NCI-H526 (cell line): ENCODE measurements at places on chromosomes 12 and 14.

DNA sequence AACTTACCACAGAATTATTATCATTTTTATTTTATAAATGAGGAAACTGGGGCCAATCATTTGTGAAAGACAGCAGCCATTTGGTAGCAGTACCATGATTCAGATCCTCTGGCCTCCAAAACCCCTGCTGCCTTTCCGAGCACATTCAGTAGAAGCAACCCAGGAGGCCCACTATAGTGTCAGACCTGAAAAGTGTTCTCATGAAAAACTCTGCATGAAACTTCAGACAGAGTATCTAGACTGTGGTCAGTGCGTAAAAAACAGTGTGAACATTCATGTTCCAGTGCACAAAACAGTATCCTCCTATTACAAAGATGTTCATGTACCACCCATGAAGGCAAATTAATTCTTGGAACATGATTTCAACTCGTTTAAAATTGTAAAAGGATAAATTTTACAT lies 112.0 kb downstream of the EPS8 start:
- DNase-seq = no peak

- DNase-seq = no peak
These were observed 65.8 kb downstream of the NTN4 start for GRCh38 chr12:95724767-95725166.

DNA sequence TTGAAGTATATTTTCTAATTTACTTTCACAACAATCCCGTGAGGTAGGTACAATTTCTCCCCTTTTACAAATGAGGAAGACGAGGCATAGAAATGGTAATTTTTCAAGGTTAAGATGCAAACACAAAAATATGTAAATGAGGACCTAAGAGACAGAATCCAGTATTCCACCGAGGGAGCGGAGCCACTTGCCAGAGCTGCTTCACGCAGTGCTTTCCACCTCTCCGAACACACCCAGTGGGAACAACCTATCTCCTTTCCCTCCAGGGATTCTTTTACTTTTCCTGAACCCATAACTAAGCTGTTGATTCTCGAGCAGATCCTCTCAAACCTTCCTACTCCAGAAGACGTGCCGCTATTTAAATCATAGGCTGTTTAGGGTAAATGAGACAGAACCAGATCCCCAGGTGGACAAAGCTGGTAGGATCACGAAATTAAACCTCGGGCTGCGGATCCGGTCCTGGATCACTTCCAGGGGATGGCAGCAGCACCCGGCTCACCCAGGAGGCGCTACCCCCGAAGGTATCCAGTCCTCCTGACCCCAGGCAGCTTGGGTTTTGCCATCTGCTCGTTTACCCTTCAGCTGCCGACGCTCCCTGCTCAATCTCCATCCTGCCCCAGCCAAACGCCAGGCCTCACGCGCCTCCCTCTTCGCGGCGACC lies 1.5 kb downstream of the DDHD1 start:
- DNase-seq = peak; percentile 36

DNA sequence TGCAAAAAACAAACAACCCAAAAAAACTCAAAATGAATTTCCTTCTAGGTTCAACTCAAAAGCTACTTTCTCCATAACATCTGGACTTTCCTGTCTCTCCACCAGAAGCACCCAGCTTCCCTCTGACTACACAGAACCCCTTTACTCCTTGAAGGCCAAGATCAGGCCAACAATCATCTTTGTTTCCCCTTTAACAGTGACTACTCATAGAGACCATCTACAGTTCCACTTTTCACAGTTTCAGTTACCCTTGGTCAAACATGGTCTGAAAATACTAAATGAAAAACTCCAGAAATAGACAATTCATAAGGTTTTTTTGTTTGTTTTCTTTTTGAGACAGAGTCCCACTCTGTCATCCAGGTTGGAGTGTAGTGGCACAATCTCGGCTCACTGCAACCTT lies 11.8 kb downstream of the GCH1 start:
- no peak for DNase-seq

DNA sequence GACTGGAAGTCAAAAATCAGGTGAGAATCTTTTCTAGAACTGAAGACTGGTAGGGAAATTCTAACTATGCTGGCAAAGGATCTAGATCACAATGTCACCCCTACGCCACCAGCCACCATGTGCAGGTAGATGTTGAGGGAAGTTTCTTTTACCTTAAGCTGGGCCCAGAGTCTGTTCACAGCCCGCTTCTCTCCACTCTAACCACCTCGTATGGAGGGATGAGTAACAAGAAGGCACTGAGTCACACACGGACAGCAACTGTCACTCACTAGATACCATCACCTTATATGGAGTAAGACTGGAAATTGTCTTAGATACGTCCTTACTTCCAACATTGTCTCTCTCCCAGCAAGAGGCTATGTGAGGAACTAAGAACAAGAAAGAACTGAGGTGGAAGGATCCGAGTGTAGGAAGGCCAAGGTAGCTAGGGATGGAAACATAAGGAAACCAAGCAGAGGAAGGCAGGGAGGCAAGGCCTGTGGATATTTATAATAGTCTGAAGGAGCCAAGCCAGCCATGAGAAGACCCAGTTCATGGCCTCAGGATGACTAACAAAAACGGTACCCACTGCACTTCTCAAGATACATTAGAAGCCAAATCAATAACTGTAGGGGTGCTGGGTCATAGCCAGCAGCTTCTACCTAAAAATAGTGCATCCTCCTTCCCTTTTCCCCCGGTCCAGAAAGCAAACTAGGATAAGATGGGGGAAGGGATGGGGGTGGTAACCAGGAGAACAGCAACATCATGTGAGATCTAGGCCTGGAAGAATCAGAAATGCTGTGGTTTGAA lies 15.5 kb downstream of the REM2 start:
- no peak for DNase-seq

- no peak for DNase-seq
These were observed 131.2 kb downstream of the MSRB3 start for GRCh38 chr12:65409726-65410125.

DNA sequence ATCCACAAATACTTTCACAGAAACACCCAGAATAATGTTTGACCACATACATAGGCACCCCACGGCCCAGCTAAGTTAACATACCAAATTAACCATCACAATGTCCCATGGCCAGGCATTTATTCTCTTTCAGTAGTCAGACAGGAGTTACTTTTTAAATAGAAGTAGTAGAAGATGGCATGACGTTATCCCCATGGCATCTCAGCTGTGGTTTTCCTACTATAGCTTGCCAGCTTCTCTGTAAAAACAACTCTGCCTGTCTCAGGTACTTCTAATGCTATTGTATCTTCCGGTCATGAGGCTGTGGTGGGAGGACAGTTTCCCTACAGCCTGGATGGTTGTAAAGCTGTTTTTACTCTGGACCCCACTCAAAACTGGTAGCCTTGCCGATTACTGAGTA lies 19.3 kb downstream of the CTSG start:
- no peak for DNase-seq

- DNase-seq = no peak
These were observed 85.0 kb downstream of the TMTC1 start for GRCh38 chr12:29698756-29699155.

- DNase-seq = no peak
These were observed 40.4 kb downstream of the SFSWAP start for GRCh38 chr12:131751335-131751734.

DNA sequence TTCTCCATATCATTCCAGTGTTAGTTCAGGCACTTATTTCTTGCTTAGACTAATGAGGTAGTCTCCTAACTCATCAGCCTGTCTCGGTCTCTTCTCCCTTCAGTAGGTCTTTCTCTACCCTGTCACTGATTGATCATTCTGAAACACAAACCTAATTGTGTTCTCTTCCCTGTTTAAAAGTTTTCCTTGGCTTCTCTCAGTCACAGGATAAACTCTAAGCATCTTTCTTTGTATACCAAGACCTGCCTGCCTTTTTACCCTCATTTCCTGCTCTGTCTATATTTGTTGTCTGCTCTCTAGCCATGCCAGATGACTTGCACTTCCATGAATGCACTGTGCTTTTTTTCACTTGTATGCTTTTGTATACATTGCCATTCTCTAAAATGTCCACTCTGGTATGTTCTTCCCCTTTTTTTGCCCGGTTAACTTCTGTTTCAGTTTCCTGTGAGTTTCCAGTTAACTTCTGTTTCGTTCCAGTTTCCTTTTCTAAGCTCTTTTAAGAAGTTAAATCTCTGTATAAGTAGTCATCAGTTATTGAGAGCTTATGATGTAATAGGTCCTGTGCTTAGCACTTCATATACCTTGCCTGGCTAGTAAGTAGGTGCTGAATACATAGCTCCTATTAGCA lies 12.8 kb downstream of the DIP2B start:
- DNase-seq = no peak

DNA sequence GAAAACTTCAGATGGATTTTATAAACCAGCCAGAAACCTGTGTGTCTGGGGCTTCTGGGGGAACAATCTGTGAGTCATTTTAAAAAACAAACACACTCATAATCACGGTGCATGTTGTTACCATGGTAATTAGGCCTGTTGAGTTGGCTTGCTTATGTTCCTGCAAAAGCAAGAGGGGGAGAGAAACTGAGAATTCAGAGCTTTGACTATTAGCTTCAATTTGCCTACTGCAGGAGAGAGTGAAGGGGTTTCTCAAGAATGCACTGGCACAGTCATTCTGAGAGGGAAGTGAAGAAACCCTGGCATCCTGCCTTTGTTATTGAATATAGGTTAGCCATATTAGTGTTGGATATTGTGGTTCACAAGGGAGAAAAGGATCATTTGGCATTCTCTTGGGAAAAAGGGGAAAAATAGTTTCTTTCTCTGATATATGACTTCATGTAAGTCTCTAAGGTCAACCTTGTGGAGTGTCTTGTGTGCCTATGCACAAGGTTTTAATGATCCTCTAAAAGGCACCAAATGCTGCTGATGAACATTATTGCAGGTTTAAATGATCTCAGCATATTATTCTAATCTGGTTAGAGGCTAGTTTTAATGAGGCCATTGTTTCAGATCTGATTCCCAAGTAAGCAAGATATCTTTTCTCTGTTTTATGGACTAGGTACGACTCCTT lies 12.9 kb downstream of the GNG2 start:
- DNase-seq = no peak

GRCh38 chr14:57574617-57575288 lies 81.1 kb upstream of the CCDC198 start:
- DNase-seq = no peak

DNA sequence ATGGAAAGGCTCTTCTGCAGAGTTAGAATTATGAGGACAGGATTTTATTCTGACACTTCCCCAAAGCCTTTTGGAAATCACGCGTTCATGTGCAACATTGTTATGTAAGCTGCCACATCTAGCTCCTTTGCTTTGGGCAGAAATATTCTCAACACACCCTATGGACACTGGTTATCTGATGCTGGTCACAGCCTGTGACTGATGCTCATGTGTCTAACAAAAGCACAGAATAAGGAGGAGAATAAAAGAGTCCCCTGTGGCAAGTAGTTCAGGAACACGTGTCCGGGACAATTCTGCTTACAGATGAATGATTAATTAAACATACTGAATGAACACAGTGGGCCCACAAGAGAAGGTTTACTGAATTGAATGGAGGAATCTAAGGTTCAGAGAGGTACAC lies 22.1 kb downstream of the FOXN3 start:
- no peak for DNase-seq

DNA sequence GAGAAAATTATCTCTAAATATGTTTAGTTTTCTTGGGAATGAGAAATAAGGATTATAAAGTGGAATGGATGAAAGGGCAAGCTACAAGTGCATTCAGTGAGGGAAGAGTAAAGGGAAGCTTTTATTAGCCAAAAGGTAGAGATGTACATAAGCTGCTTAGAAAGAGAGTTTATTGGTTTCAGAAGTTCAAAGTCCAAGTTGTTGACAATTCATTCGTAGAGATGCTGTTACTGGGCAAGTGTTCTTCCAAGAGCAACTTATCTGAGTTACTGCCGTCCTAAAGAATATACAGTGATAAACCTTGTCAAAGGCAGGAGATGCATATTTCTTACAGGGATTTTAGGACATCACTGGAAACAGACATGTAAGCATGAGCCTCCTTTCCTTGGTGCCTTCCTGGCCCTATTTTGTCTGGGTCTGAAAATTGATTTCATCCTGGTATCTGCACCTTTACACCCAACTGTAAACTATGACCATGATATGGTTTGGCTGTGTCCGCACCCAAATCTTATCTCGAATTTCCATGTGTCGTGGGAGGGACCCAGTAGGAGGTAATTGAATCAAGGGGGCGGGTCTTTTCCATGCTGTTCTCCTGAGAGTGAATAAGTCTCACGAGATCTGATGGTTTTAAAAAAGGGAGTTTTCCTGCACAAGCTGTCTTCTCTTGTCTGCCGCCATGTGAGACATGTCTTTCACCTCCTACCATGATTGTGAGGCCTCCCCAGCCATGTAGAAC lies 46.8 kb downstream of the TRMT5 start:
- DNase-seq = peak; percentile 12

- peak; percentile 26 for DNase-seq
These were observed 4.1 kb downstream of the BHLHE41 start for GRCh38 chr12:26120561-26121274.

- DNase-seq = no peak
These were observed 32.6 kb downstream of the TNFAIP2 start for GRCh38 chr14:103155826-103156394.

DNA sequence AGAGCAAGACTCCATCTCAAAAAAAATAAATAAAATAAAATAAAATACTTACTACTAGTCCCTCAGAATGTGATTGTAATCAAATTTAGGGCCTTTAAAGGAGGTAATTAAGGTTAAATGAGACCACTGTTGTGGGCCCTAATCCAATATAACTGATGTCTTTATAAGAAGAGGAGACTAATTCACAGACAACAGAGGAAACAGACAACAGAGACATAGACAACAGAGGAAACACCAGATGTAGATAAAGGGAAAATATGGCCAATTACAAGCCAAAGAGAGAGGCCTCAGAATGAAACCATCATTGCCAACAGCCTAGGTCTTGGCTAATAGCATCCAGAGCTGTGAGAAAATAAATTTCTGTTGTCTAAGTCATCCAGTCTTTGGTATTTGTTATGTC lies 669.0 kb upstream of the FOXG1 start:
- no peak for DNase-seq
